ENCODE measurements at places on chromosomes 3 and 15. TPM values are rescaled to one million over a fixed set of nuclear protein-coding genes. Genes with fewer than 3 reads are reported as not detected.

DNA sequence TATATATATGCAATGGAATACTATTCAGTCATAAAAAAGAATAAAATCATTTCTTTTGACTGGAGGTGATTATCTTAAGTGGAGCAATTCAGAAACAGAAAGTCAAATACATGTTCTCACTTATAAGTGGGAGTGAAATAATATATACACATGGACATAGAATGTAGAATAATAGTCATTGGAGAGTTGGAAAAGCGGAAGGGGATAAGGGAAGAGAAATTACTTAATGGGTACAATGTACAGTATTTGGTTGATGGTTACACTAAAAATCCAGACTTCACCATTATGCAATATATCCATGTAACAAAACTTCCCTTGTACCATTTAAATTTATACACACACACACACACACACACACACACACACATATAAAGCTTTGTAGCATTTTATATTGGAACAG is 84.3 kb downstream of the RAP2B start:
- no peak for DNase-seq

GRCh38 chr15:93081399-93081798 is 7.6 kb downstream of the RGMA start:
- no peak for DNase-seq

- no peak for DNase-seq
These were observed 51.6 kb downstream of the RAB11A start for GRCh38 chr15:65920825-65921309.

DNA sequence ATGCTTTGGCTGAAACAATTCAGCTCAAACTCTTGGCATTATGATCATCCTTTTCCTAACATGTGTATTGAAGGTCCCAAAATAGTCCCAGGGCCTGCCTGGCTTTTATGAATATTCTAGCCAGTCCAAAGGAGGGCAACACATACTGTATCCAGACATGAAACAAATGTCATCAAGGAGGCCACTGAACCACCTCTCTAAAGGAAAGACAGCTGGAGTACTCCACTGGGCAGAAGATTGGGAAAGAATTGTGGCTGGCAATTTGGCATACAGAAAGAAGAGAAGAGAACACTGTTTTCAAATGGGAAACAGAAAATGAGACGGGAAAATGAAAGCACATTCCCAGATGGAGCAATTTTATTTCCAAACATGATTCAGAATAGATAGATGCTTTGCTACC is 80.6 kb downstream of the NCEH1 start:
- no peak for DNase-seq

DNA sequence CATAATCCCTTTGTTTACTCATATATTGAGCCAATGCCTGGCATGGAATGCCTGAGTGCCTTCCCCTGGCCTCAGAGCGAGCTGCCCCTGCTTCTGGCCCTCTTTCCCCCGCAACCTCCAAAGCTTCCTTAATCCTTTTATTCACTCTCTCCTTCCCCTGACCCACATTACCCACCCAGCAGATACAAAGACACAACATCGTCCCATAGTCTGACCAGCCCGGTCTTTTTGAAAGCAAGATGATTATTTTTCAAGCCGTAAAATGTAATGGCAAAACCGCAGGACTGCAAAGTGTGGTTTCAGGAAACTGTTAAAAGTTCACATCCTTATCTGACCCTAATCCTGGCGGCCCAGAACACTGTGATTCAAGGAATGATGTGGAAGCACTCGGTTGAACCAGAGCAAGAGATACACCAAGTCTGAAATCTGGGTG is 78.4 kb upstream of the LRTM1 start:
- DNase-seq, result no peak

DNA sequence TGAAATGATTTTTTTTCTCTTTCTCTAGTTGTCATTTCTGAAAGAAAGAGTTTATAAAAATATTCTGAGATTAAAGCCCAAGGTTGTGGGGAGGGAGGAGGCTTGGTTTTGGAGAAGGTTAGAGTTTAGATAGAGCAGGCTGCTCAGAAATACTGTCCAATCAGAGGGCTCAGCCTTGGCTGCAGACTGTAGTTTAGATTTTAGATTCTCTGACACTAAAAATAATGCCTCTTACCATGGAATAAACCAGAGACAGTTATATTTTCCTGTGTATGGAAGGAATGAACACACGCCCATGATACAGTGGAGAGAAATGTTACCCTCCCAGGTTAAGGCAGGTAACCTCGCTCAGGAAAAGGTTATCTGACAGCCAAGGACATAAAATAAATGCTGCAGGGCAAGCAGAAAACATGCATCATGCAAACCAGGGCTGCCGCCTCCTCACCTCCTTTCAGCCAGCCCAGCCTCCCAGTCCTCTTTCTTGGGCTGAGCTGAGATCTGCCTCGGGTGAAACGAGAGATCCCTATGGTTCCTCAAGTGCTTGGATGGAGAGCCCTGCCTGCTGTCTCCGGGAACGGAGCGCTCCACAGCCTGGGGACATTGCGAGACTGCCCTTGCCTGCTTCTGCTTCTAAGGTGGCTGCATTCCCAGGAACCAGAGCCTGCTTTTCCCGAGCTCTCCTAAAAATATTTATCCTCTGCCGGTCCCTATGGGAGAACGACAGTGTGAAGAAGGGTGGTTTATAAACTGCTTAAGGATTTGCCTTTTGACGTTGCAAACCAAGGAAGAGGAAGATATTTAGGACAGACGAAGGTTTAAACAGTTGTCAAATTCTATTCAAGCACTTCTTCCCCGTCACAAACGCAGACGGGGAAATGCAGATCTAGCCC is 848 bp downstream of the NCEH1 start:
- no peak for DNase-seq

DNA sequence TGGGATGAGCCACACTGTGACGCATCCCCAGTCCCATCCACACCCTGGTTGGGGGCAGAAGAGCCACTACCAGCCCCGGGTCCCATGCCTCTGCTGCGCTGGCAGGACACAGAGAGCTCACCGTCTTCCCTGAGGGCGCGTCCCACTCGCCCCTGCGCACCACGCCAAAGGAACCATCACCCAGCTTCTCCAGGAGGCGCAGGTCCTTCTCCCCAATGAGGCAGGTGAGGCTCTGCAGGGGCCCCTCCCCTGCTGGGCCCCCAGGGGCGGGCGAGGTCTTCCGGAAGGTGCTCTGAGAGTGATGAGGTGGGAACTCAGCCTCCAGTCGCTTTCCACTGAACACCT is 23.7 kb downstream of the TNK2 start:
- no peak for DNase-seq

GRCh38 chr3:106566277-106566676 is 697.5 kb upstream of the CBLB start:
- no peak for DNase-seq

- no peak for DNase-seq
These were observed 186.6 kb upstream of the FEZF2 start for GRCh38 chr3:62559831-62560445.

DNA sequence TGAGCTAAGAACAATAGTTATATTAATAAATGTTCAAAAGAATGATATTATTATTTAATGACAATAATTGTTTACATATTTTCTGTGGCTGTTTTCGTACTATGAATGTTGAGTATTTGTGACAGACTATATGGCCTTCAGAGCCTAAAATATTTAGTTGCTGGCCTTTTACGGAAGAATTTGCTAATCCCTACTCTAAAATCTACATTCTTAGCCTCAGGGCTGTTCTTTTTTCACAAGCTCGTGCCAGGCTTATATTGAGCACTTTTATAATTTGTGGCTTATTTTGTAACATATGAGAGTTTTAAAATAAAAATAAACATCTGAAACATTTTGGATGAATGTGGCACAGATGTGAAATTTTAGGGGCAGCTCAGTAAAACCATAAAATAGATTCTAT is 79.9 kb downstream of the KCNH8 start:
- DNase-seq, result no peak

Gene RLBP1
- total RNA-seq, result not detected

Gene PTPN9
- total RNA-seq, result 12.9 TPM

Gene DGKG
- total RNA-seq, result 10.0 TPM
